ENCODE measurements at places on chromosomes 1 and 21.

DNA sequence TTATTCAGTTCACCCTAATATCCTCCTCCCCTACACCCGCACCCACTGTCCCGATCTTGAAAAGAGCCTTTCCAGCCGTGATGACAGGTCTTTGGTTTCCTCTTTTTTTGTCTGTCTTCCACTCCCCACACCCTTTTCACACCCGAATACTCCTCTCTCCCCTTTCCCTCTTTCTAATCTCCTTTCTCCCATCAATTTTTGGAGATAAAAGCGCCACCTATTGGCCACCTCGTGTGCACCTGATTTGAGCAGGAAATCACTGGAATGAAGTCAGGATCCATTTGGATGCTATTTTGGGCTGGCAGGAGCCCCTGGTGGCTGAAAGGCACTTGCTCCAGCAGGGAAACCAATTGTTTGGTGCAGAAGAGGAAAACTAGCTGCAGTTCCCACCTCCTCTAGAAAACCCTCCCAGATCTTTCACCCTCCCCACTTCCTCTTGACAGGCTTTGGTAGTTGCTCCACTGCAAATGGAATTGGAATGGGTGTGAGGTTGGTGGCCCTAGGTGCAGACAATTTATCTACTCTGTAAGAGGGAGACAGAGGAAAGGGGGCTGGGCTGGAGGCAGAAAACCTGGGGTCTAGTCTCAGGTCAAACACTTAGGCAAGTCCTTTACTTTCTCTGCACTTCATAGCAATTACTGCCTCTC is 8.4 kb downstream of the FOXE3 start:
- DNase-seq: peak; percentile 51

- DNase-seq: no peak
These were observed 57.5 kb downstream of the GLIS1 start for GRCh38 chr1:53681351-53681976.

- no peak for DNase-seq
These were observed 465.9 kb downstream of the NPHP4 start for GRCh38 chr1:5526385-5526750.

GRCh38 chr1:203075236-203076030 is 10.4 kb downstream of the MYOG start:
- DNase-seq: no peak

GRCh38 chr1:203287898-203288297 is 17.4 kb upstream of the BTG2 start:
- no peak for DNase-seq

DNA sequence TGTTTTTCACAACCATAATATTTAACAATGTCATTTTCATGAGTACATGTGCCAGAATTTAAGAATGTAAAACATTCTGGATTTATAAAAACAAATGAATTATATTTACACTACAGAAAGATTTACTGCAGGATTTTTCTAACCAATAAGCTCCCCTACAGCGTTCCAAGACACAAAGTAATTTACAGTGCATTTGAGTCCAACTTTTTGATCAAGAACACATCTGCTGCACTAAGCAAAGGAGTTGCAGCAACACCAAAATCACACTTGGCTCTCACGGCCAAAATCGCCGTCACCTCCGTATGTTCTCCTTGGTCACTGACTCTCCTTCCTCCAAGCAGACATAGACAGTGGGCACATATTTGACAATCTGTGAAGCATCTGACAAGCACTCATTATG is 7.7 kb downstream of the VPS26C start:
- peak; percentile 33 for DNase-seq

DNA sequence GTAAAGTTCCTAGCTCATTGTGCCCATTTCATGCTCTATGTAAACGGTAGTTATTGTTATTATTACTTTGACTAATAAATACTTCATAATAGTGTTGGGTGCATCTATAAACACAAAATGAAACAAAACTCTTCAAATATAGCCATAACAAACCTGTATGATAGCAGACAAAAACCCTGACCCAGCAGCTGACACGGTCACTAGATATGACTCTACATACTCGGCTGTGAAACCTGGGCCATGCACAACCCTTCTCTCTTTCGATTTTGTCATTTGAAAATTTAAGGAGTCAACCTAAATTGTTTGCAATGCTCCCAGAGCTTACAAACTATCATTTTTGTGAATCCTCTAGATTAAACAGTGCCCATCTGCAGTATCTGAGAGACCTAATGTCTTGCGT is 8.0 kb upstream of the RGS13 start:
- no peak for DNase-seq

GRCh38 chr1:170562646-170563338 is 30.8 kb downstream of the GORAB start:
- DNase-seq: peak; percentile 91

- DNase-seq: no peak
These were observed 18.7 kb downstream of the CTSK start for GRCh38 chr1:150789396-150789795.

GRCh38 chr1:60427194-60427593 is 353.6 kb upstream of the C1orf87 start:
- DNase-seq: no peak

DNA sequence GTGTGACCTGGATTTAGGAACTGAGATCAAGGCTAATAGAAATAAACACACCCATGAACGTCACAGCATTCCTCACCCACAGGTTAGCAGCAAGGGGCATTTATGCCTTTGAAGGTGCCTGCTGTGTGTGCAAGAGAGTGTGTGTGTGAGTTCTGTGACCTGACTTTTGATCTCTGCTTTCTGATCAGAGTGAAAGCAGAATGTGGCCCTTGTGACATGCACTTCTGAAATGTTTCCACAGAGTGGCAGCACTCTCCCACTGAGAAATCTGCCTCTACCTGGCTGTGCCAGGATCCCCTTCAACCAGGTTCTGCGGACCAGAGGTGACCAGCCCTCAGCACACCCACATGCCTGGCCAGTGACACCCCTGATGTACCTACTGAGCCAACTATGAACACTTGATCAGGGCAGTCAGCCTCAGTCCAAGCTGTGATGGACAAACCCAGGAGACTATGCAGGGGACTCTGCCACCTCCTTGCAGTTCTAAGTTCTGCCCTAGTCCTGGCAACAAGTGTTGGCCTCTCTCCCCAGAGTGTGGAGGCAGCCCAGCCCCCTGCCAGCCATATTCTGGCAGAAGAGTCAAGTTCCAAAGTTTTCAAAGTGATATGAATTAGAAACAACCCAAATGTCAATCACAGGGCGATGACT is 41.0 kb downstream of the RXRG start:
- no peak for DNase-seq

- DNase-seq: peak; percentile 18
These were observed 42.5 kb downstream of the PTPRF start for GRCh38 chr1:43573066-43573800.

DNA sequence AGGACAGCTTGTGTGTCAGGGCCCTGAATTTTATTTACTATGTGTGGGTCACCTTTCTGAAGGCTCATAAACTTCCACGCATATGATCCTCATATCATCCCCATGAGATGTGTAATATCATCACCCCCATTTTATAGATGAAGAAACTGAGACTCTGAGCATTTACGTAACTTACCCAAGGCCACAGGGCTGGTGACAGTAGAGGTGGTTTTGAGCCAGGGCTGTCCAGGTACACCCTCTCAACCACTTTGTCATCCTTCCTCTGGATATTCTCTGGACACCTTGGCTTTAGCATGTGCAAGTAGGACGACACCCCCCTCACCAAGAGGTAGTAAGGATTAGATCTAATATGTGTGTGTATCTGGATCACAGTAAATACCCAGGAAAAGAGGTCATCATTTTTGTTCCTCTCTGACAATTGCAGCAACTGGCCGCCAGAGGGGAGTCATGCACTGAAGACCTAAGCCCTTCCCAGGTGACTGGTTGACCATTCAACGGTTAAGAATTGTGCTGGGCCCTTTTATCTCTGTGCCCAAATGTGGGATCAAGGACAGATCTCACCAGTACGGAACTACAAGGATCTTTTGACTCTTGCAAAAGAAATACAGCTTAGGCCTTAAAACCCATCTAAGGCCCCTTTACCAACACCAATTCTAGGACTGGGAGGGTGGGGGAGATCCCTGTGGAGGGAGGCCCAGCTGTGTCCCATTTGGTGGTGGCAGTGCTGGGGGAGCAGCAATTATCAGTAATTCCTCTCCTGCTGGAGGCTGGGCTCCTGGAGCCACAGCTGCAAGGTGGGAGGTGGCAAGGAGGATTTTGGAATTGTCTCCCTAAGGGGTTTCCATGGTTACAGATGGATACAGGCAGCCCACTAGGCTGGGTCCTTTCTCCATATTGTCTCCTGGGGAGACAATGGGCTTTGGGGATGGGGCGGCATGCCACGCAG is 13.7 kb upstream of the E2F2 start:
- peak; percentile 76 for DNase-seq

GRCh38 chr1:223010582-223011504 is 132.2 kb downstream of the TLR5 start:
- peak; percentile 19 for DNase-seq

- DNase-seq: no peak
These were observed 2.0 kb upstream of the COQ8A start for GRCh38 chr1:226937940-226938725.

DNA sequence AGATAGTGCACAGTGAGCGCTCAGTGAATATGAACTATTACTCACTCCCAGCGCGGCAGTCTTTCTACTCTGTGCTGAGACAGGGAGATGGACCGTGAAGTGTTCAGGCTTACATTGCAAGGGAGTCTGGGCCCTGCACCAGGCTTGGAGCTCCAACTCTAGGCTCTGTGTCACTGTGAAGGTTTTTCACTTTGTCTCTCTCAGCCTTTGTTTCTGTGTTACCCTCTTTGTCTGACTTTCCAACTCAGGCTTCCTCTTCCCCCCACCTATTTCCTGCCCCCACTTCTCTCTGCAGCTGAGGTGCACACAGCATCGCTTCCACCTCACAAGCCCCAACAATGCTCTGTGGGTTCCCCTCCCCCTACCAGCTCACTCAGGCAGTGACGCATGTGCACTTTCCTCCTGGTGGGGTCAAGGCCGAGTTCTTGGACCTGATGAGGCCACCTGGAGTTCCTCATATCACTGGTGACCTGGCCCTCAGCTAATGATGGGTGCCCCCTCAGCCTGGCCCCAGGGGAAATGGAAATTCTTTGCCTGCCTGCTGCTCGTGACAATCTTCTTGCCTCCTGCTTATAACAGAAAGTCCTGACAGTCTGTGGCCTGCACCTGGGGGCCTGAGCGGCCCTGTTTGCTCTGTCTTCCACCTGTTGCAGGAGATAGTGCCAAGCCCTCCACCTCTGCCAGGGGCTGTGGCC is 1.1 kb upstream of the LCK start:
- no peak for DNase-seq

- DNase-seq: peak; percentile 97
These were observed 58.0 kb downstream of the NGF start for GRCh38 chr1:115280064-115280463.

DNA sequence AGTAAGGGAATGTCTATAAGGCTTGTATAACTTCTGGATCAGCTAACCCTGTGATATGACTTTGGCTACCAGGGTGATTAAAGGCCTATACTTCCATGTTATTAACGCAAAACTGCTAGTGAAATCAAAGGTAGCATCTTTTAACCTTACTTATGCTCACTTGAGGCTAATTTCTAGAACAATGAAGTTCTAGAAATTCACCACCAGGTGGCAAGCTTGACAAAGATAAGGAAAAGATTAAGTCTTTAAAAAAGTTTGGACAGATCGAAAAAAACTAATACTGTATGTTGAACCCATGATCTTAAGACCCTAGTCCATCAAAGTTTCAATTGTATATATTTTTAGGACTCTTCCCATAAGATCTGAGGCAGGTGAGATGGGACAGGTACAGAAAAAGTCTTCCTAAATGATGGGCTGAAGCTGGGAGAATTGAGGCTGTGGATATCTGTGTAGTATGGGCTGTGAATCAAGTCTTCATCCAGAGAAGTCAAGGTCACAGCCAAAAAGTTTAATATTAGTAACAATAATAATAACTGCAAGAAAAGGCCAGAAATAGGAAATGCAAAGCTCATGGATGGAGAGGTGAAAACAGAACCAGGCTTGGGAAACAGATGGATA is 18.8 kb downstream of the KYAT3 start:
- peak; percentile 36 for DNase-seq

GRCh38 chr1:160702100-160702499 is 9.5 kb downstream of the CD48 start:
- DNase-seq: no peak

DNA sequence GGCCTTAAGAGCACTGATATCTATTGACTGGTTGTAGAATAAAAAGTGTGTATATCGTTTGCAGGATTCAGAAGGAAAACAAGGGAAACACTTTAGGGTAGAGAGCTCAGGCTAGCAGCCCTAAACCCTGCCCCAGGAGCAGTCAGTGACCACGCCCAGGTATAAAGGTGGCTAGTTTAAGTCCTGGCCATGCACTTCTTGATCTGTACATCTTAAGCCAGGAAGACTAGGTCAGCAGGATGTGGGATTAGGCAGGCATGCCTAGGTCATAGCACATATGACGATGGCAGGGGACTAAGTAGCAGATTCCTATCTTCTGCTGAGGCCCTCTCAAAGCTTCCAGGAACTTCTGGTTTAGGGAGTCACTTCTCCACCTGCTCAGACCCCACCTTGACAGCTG is 158.0 kb upstream of the CD34 start:
- DNase-seq: no peak

- no peak for DNase-seq
These were observed 783.2 kb upstream of the NEGR1 start for GRCh38 chr1:73065339-73066041.

- peak; percentile 94 for DNase-seq
These were observed 79.2 kb downstream of the MAN1C1 start for GRCh38 chr1:25695771-25696311.

DNA sequence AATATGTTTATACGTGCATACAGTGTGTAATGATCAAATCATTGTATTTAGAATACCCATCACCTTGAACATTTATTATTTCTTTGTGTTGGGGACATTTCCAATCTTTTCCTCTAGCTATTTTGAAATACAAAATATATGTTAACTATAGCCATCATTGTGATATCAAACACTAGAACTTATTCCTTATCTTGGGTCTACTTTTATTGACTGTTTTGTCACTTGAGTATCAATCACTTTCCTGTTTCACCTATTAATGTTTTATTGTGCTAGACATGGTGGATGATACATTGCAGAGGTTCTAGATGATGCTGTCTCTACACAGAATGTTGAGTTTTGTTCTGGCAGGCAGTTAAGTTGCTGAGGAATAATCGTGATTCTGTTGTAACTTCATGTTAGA is 45.9 kb downstream of the STXBP3 start:
- no peak for DNase-seq

- no peak for DNase-seq
These were observed 7.0 kb upstream of the STMN1 start for GRCh38 chr1:25913206-25913605.

All from fibroblast of skin of abdomen (primary cell).